Inflammatory macrophage treated with lipopolysaccharide for 4 hours (primary cell): ENCODE measurements at places on chromosomes 2 and 18.

- DNase-seq, result no peak
Measured at GRCh38 chr18:63152096-63152495, 167.5 kb downstream of the BCL2 start.

DNA sequence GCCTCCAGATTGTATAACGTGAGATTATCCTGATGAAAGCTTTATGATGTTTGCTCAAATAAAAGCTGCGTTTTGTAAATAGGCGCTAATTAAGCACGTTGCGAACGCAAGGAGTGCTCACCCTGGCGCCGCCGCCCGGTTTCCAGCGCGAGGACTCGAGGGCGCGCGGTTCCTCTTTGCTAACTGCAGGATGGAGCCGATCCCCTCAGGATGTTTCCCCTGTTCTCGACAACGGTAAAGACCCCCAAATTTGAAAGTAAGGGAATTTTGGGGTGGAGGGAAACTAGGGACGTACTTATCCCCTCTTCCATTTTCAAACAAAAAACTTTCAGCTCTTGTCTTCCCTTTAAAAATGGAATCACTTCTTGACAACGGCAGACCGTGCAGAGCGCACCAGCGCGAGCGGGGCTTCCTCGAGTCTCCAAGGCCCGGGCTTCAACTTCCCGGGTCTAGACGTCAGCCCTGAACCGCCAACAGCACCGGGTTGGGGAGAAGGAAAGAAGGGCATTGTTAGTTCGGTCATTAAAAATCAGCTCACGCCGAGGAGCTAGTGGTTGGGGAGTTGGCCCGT lies 1.1 kb upstream of the GBX2 start:
- DNase-seq, result no peak

- DNase-seq, result no peak
Measured at GRCh38 chr2:62343206-62343605, 147.3 kb downstream of the B3GNT2 start.

GRCh38 chr2:188607501-188607900 lies 315.8 kb downstream of the GULP1 start:
- DNase-seq, result no peak

GRCh38 chr2:155546721-155547555 lies 785.6 kb downstream of the NR4A2 start:
- peak; percentile 5 for DNase-seq

GRCh38 chr2:2542966-2543611 lies 212.0 kb upstream of the MYT1L start:
- DNase-seq, result no peak

GRCh38 chr2:132037527-132038178 lies 124.1 kb downstream of the ANKRD30BL start:
- DNase-seq, result no peak

DNA sequence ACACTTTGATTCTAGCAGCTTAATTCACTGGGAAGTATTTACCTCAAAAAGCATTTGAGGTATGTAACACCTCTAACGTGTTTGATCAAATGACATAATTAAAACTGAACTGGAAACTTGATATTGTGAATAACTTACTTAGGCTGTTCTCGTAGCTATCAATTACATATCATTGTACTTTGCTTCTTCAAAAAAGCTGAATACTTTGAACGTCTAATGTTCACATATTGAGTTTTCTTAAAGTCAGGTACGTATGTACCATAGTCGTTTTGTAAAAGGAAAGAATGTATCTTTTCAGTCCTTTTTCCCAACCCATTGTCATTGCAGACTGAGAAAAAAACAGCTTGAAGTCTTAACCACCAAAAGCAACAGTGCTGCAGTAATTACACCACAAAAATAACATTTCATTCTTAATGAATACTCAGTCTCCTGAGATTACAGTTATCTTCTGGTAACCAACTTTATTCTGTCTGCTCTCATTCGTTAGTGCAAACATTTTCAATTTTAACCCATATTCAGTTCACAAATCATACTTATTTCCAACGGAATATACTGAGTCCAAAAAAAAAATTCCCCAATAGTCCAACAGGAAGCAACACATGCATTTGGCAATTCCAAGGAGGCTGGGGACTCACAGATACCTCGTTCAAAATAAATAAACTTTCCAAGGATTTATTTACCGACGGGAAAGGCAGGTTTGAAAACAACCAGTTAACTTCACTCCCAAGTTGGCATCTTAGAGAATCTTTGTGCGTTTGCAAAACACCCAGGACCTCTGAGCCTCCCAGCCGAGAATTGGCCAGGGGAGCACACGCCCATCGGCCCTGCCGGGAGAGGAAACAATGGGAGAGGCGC lies 1.1 kb downstream of the CHN1 start:
- DNase-seq, result no peak

- no peak for DNase-seq
Measured at GRCh38 chr2:129821445-129821844, 158.0 kb upstream of the RAB6C start.

GRCh38 chr2:219434718-219435525 lies at the start of gene SPEG:
Gene SPEG, plus strand, starts transcription at chr2:219434843. Its CDS starts 135 bp downstream, at chr2:219434978.
- DNase-seq, result no peak

DNA sequence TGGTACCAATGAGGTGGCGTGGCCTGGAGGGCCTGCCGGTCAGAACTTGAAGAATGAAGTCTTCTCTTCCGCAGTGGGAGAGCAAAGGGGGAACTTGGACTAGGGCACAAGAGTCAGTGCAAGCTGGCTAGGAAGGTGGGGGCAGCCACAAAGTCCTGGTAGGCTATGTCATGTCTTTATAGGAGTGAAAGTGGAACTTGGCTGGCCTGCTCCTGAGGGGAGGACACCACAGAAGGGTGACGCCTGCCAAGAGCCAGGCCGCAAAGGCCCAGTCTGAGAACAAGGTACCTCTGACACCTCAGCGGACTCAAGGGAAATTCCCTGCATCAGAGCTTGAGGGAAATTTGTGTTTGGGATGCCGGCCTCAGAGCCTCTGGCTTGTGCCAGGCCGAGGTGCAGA lies 32.2 kb upstream of the MAP3K20 start:
- peak; percentile 93 for DNase-seq

GRCh38 chr18:50395093-50395492 lies 20.2 kb downstream of the SKA1 start:
- no peak for DNase-seq

DNA sequence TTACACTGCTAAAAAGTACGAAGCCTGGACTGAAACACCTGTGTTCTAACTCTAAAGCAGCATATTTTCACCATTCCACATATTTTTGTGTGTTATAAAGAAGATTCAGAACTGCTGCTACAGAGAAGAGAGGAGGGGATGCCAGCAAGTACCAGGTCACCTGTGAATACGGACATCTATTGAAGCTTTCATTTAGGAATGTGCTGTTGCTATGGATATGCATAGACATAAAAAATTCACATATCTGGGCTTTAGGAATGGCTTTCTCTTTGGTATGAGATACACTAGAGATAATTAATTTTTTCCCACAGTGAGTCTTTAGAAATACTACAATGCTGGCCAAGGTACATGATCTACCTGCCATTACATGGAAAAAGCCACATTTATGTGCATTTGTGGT lies 238.5 kb downstream of the WDR7 start:
- no peak for DNase-seq

- no peak for DNase-seq
Measured at GRCh38 chr2:234273887-234274584, 222.8 kb downstream of the ARL4C start.

DNA sequence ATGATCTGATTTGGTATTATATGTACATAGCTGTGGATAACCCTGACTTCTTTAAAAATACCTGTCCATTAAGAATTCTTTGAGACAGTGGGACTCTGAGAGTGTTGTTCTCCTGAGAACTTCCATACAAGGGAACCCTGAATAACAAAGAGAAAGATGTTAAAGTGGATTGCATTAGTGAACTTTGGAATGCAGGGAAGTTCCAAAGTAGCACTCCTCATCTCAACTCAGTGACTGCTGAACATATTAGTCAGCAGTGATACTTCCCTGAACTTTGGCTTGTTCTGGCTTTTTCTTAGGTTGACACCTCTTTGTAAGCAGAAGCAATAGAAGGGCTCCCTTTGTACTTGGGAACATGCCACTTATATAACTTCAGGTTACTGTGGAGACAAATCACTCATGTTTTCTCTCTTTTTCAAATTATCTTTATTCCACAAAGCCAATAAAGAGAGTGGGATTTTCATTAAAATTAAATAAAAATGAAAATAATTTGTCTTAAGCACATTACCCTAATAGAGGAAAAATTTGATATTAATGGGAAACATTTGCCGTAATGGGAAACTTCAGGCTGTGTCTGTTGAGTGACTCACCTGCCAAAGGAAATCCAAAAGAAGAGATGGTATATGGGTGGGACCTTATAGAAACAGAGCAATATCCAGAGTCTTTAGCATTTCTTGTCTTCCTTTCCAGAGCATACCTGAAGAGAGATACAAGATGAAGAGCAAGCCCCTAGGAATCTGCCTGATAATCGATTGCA lies 33.3 kb downstream of the CFLAR start:
- peak; percentile 58 for DNase-seq

DNA sequence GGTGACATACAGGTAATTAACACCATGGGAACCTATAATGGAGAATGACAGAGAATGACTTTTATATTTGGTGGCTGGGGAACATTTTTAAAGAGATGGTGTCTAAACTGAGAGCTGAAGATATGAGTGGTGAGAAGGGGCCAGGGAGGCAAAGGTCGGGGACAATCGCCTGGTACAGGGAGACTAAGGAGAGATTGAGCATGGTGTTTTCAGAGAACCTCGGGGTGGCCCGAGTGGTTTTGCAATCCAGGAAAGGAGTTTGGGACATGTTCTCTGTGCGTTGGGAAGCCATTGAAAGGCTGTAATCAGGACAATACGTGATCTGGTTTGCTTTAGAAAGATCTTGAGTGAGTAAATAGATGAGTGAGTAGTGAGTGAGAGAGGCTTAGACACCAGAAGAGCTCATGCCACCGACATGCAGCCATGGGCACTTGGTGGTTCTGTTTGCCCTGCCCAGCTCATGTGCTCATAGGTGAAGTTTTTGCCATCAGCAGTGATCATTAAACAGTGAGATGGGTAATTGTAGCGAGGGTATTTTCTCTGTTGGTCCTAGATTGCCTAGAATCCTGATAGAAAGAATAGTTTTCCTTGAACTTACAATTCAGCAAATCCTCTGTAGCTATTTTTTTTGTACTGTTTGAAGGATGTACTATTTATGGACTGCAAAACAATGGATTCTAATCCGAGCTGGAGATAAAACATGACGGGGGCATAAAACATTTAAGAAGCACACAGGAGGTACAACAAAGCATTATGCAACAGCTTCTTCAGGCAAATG lies 114.7 kb downstream of the SH3RF3 start:
- DNase-seq, result no peak

GRCh38 chr2:232872826-232873225 lies 2.8 kb downstream of the SNORC start:
- no peak for DNase-seq

- no peak for DNase-seq
Measured at GRCh38 chr2:26708457-26708856, 15.9 kb downstream of the KCNK3 start.
